NCI-H460 (cell line): ENCODE measurements at places on chromosomes 1 and 21. TPM values are rescaled to one million over a fixed set of nuclear protein-coding genes. Genes with fewer than 3 reads are reported as not detected.

NPHS2 gene
- total RNA-seq: not detected in 2 replicates

GRCh38 chr1:226547754-226548191 lies 791 bp upstream of the STUM start:
- peak; percentile 92 for DNase-seq

GRCh38 chr21:45305836-45306235 lies 18.1 kb upstream of the POFUT2 start:
- DNase-seq: no peak

ZMYM1 gene
- total RNA-seq: 19.9 and 23.8 TPM in 2 replicates

GRCh38 chr1:155205035-155205434 lies 2.7 kb downstream of the THBS3 start:
- DNase-seq: no peak

F3 gene
- total RNA-seq: 3.8 and 4.2 TPM in 2 replicates

LMOD1 gene
- not detected in 2 replicates for total RNA-seq
